ENCODE measurements at places on chromosomes 3 and 15.
A peak's percentile ranks its signal among the peaks of the same experiment; 100 is the strongest.

DNA sequence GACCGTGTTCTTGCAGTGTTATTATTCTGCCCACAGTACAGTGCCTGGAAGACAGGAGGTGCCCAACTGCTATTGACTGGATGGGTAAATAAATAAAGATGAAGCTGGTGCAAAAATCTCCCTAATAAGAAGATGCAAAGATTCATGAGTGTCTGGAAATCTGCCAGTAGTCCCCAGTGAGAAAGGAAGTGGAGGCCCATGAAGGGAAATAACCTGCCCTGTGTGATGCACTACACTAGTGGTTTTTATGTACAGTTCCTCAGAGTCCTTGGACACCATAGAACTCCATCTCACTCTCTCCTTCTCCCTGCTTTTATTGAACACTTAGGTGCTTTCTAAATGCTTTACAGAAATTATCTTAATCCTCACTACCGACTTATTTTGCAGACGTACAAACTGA lies 8.3 kb upstream of the SUCLG2 start:
- no peak for DNase-seq

DNA sequence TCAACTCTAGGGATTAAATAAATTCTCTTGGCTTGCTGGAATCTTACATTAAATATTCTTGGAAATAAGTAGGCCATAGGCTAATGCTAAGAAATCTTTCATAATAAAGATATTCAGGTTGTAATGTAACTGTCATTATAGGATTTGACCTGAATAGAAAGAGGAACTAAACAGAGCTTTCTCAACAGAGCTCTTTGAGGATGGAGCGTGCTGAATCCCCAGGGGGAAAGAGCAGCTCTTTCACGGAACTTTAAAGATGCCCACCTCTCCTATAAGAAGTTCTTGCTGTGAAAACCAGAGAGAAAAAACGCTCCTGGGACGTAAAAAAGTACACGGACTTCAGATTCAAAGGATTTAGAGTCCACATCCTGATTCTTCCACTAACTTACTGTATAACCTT lies 77.9 kb downstream of the NTRK3 start:
- DNase-seq = no peak

- peak; percentile 25 for DNase-seq
These were observed 300.1 kb downstream of the ROBO1 start for GRCh38 chr3:79467721-79468120.

DNA sequence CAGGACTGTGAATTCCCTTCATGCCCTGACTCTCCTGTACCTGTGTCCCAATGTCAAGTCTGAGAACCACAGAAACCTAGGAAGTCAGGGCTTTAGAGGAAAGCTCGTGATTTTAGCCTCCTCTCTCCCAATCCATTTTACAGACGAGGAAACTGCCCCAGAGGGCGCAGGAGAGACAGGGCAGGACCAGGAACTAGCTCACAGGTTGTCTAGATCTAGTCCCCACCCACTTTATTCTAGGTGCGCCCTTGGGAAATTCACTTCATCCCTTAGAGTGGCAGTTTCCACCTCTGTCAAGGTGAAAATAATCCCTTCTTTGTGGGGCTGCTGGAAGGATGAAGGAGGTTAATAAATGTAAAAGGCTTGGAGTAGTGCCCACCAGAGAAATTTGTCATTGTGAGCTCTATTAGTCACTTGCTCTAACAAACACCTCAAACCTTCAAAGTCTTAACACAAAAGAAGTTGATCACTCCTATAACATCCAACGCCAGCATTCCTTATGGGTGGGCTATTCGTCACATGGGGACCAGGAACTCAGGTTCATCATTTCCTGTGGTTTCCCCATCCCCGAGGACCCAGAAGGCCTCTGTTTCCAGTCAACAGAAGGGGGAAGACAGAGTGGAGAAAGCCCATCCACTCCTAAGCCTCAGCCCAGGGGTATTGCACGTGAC lies 282.3 kb downstream of the XXYLT1 start:
- no peak for DNase-seq

DNA sequence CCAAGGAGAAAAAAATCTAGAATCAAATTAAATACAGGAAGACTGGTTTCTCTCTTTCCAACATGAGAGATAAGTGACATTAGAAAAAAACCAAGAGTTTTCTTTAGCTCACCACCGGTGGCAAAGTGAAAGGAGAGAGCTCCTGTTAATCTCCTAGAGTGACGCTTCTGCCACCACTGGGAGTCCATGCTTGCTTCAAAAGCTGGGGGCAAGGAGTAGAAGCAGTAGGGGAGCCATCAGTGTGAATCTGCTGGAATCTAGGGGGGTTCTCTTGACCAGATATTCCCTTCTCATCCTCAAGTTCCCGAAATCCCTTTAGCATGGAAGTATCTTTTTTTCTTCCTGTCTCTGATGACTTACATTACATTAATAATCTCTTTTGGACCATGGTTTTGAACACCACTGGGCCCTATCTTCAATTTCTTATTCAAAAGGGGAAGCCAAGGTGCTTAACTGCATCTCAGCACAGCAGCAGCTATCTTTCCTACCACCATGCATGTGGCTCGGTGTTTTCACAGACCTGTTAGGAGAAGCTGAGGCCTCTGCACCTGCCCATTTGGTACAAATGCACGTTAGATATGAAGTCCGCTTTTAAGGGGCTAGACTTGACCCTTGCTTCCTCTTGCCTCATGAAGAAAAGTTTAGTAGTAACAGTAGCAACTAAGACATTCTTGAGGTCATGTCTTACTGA lies 6.6 kb upstream of the ICE2 start:
- no peak for DNase-seq

- no peak for DNase-seq
These were observed 2.4 kb downstream of the COLQ start for GRCh38 chr3:15519096-15519495.

GRCh38 chr3:152615681-152616080 lies 219.2 kb upstream of the P2RY1 start:
- no peak for DNase-seq

GRCh38 chr15:65580287-65580686 lies 30.6 kb downstream of the INTS14 start:
- DNase-seq = peak; percentile 25

GRCh38 chr3:151916781-151917180 lies 43.3 kb downstream of the SUCNR1 start:
- no peak for DNase-seq

- no peak for DNase-seq
These were observed 23.4 kb downstream of the DZIP1L start for GRCh38 chr3:138092023-138092422.

DNA sequence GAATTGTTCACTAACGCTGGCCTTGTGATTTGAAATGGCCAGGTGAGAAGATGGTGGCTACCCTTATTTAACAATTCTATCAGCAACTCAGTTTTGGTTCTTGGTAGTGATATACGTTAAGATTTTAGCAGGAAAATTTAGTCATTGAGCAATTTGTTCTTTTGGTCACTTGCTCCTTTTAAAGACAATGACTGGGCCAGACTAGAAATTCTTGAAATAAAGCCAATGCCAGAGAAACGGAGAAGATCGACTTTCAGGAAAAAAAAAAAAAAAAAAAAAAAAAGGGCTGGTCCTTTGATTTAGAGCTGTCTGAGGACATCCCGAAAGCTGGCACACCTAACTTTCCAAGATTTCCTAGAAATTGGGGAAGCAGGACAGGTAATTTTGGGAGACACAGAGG lies 178.5 kb downstream of the FNDC3B start:
- no peak for DNase-seq

- no peak for DNase-seq
These were observed 456.3 kb upstream of the ONECUT1 start for GRCh38 chr15:53246404-53246803.

GRCh38 chr3:187900993-187901755 lies 155.9 kb upstream of the BCL6 start:
- no peak for DNase-seq

- DNase-seq = no peak
These were observed 39.6 kb downstream of the CORO2B start for GRCh38 chr15:68618394-68618793.

DNA sequence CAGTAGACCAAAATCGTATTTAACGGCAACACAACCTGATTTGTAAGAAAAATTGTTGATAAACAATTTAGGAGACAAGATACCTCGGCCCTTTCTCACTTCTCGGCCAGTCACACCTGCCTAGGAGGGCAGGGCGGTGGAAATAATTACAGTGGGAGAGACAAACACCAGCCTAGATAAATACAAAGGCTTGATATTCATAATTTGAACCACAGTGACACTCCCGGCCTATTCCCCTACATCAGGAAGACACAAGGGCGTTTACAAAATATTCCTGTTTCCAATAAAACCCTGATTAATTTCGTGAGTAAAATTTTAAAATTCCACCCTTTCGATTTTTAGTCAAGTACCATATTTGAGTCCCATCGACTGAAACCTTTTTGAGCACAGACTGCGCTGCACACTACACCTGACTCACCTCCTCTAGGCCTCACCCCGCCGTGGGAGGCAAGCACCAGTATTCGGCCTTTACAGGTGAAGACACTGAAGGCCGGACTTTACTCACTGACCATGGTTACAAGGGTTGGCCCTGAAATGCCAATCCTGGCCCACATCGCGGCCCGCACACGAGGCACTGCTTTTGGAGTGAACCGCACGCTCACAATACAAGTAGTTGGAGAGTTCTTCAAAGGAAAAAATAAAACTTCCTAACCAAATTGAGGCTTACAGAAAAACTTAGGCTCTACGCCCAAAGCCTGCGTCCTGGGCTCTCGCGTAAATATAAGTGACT lies 794 bp downstream of the ARPP19 start:
- DNase-seq = peak; percentile 40

- DNase-seq = no peak
These were observed 96.0 kb downstream of the CCNL1 start for GRCh38 chr3:157063926-157064325.

DNA sequence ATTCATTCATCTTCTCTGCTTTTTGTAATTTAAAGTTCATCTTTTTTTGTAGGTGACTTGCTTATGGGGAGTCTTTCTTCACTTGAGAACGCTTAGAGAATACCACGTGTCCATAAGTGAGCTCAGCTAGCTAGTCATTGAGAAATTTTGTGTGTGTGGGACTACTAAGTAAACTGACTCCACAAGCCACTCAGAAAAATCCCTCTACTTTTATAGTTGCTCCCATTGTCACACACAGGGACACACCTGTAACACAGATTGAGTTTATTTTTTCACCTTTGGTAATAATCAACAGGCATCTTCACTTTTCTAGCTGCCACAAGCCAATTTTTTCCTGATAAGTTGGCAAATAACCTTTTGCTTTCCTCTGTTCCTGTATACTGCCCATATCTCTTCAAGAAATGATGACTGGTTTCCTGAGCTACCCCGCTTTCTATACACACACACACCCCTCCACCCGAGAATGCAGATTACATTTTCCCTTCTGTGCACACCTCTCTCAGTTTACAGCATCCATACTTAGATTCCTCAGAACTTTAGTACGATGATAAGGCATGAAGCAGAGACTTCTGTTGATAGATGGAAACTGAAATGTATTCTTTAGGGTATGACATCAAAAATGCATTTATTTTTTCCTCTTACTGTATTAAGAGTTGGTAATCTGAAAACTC lies 4.6 kb downstream of the TSC22D2 start:
- peak; percentile 35 for DNase-seq

- DNase-seq = no peak
These were observed 3.4 kb upstream of the PPP1R14D start for GRCh38 chr15:40831861-40832260.

DNA sequence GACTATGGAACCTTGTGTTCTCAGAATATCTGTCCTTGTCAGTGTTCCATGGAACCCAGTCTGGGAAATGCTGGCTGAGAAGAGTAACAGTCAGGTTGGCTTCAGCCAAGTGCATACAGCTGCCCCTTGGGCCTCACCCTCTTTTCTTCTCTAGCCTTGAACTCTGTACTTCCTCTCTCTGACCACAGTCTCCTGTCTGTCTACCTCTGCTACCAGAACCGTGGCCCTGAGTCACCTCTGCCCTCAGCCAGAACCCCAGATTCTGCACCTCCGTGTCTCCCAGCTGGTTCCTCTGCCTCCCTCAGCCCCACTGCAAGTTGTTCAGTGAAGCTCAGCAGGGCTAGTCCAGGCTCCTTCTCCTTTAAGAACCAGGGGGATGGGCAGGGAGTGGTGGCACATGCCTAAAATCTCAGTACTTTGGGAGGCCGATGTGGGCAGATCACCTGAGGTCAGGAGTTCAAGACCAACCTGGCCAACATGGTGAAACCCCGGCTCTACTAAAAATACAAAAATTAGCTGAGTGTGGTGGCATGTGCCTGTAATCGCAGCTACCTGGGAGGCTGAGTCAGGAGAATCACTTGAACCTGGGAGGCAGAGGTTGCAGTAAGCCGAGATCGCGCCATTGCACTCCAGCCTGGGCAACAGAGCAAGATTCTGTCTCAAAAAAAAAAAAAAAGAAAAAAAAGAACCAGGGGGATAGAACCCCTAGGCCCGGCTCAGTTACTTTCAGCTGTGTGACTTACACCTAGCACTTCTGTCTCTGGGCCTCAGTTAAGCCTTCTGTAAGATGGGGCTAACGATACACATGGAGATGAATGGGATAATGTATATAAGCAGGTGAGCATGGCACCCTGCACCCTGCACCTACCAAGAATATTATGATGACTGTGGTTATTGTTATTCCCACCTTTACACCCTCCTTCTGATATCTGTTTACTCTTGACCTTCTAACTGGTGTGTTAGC lies 24.3 kb upstream of the TATDN2 start:
- no peak for DNase-seq

DNA sequence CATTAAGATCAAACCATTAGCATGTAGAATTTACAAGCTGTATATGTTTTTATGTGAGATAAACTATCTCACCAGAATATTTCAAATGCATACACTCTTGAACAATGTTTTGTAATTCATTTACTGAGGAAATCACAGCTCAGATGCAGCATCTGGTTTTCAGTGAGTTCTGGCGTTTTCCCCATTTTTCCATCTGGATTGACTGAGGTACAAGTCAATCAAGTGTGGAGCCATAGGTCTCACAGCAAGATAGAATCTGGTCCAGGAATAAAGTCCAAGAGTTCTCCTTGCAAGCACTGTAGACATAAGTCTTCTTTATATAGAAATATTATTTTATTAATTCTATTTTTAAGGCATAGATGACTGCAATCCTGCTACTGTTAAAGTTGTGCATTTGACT lies 219.3 kb downstream of the ZBBX start:
- DNase-seq = no peak

DNA sequence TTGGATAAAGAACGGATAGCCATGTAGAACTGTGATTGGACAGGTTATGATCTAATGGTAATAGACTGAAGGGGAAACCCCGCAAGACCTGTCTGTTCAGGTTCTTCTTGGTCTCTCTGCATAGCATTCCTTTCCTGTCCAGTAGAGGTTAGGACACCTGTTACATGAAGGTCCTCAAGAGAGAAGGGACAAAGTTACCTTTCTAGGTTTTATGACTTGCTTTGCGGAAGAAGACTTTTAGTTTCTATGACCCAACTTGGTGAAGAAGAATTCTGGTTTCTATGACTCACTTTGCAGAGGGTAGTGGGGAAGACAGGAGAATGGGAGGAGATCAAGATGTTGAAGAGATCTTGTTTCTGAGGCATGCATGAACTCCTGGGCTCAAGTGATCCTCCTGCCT lies 97.9 kb upstream of the C3orf80 start:
- DNase-seq = no peak

GRCh38 chr3:186594591-186595113 lies 18.2 kb upstream of the AHSG start:
- DNase-seq = no peak
